Astrocyte (in vitro differentiated cells and primary cell): ENCODE measurements at places on chromosomes 3 and 15.

DNA sequence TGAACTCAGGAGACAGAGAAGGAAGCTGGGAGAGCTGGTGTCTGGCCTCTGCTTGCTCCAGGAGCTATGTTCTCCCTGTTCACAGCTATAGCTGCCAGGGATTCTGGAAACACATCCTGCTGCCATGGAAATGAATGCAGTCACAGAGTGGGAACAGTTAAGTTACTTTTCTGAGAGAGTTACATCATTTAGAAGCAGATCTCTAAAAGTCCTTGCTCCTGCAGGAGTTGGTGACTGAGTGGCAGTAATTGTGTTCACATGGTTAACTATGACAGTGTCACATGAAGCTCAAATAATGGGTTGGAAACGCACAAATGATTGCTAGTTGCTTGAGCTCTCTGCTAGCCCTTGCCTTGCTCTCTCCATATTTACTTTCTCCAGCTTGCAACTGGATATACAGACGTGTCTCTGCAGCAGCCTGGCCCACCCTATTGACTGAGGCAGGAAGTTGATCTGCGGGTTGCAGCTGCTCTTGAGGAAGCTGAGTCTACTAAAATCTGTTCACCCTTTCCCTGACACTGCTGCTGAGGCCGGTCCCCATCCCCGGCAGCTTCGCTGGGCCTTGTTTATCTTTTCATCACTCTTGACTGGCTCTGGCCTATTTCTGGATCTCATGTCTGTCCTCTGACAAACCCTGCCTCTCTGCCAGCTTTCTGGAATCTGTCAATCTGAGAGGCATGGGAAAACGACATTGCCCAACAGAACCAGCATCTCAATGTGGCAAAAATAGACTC is 16.7 kb upstream of the ISLR start:
- H3K36me3 ChIP-seq = no peaks in the 10 kb centered on the region
- H3K27me3 ChIP-seq = no peaks in the 10 kb centered on the region
- no peak overlapping the region for H3K27ac ChIP-seq

DNA sequence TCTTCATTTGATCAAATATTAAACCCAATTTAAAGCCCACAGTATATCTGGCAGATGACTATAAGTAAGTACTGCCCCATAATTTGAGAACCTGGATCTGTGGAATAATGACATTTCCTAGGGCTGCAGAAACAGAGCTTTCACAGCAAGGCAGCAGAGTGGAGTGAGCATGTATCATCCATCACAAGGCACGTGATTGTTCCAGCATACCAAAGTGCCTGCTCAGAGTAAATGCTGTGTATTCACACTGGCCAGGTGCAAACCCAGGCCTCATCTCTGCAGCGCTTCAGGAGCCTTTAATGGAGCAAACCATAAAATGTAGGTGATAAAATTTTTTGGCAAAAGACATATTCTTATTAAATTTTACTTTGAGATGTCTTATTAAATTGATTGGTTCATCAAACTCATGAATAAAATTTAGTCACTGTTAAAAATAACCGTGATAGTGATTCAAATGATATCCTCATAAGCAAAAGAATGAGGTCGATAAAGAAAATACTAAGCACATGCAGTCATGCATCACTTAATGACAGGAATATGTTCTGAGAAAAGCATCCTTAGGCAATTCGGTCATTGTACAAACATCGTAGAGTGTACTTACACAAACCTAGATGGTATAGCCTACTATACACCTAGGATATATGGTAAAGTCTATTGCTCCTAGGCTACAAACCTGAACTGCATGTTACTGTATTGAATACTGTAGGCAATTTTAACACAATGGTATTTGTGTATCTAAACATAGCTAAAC is 99.3 kb upstream of the SLC24A5 start:
- no peaks in the 10 kb centered on the region for H3K36me3 ChIP-seq
- DNase-seq = peak; percentile 25
- H3K27ac ChIP-seq = no peak overlapping the region
- H3K27me3 ChIP-seq = peaks cover 3% of the 10 kb centered on the region
- H3K4me1 ChIP-seq = no peaks in the 10 kb centered on the region

GRCh38 chr3:172320468-172320867 is 127.8 kb downstream of the GHSR start:
- no peaks in the 10 kb centered on the region for H3K27me3 ChIP-seq
- peak overlapping the region; percentile 53 for H3K27ac ChIP-seq
- peaks cover 40% of the 10 kb centered on the region for H3K36me3 ChIP-seq
- no peak overlapping the region for H3K4me3 ChIP-seq
- peaks cover 49% of the 10 kb centered on the region for H3K4me1 ChIP-seq

DNA sequence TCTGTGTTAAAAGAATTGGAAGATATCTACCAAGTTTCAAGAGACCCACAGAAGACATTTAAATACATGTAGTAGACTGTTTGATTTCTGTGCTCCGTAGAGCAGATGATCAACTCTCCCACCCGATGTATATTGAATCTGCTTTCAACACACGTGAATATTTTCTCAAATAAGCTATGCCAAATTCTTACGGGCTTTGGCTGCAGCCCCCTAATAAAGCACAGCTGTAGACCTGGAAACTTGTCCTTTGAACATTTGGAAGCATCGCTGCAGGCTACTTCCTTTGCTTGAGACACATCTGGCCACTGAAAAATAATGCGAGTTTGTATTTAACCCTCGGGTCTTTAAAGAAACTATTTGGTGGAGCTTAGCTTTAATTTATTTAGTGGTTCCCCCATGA is 98.3 kb upstream of the SELENOK start:
- no peak overlapping the region for H3K27ac ChIP-seq
- no peaks in the 10 kb centered on the region for H3K4me1 ChIP-seq
- no peaks in the 10 kb centered on the region for H3K36me3 ChIP-seq
- H3K27me3 ChIP-seq = no peaks in the 10 kb centered on the region
- DNase-seq = no peak

DNA sequence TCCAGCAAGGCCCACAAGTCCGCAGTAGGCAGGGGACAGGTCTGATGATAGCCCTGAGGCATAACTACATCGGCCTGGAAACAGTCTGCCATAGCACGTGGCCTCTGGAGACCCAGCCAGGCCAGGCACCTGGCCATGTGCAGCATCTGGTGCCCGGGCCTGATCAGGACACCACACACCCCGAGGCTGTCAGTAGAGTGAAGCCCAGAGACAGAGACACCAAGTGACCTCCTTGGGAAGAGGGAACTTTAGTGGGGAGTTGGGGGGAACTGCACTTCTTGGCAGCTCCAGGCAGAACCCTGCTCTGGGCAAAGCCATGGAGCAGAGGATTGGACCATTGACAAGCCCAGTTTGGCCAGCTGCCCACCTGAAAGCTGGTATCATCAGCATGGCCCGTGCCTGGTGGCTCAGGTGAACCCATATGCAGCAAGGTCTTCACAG is 1.2 kb downstream of the SHISA5 start:
- DNase-seq = no peak
- no peaks in the 10 kb centered on the region for H3K36me3 ChIP-seq
- H3K4me1 ChIP-seq = peaks cover 27% of the 10 kb centered on the region
- H3K27ac ChIP-seq = no peak overlapping the region

- H3K4me3 ChIP-seq = no peak overlapping the region
- no peaks in the 10 kb centered on the region for H3K36me3 ChIP-seq
- no peak overlapping the region for H3K27ac ChIP-seq
- no peaks in the 10 kb centered on the region for H3K27me3 ChIP-seq
Observed at GRCh38 chr15:85497172-85497569, 116.8 kb downstream of the AKAP13 start.

DNA sequence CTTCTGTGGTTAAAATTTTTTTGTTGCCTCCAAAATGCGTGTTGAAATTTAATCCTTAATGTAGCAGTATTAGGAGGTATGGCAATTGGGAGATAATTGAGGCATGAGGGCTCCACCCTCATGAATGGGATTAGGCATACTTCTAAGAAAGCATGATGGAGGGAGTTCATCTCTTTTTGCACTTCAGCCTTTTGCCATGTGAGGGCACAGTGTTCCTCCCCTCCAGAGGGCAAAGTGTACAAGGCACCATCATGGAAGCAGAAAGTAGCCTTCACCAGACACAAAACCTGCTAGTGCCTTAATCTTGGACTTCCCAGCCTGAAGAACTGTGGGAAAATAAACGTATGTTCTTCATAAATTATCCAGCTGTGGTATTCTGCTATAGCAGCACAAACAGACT is 429.5 kb downstream of the ZIC1 start:
- no peaks in the 10 kb centered on the region for H3K36me3 ChIP-seq
- no peaks in the 10 kb centered on the region for H3K27me3 ChIP-seq

DNA sequence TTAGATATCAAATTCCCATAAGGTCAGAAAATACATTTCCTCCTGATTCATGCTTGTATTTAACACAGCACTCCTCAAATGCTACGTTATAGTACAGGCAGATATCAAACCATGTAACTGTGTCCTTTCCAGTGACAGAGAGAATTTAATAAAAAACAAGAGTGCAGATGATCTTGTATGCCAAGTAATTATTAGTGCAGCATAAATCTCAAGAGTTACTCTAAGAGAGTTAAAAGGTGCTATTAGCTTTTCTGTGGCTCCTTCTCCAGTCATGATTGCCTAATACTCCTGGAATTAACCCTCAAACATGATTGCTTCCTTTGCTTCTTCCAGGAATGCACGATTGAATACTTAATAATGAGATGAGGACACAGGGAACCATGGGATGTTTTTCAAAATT is 413.0 kb upstream of the DPH6 start:
- no peak overlapping the region for H3K4me3 ChIP-seq
- DNase-seq = peak; percentile 23
- H3K27me3 ChIP-seq = no peaks in the 10 kb centered on the region
- no peak overlapping the region for H3K27ac ChIP-seq

DNA sequence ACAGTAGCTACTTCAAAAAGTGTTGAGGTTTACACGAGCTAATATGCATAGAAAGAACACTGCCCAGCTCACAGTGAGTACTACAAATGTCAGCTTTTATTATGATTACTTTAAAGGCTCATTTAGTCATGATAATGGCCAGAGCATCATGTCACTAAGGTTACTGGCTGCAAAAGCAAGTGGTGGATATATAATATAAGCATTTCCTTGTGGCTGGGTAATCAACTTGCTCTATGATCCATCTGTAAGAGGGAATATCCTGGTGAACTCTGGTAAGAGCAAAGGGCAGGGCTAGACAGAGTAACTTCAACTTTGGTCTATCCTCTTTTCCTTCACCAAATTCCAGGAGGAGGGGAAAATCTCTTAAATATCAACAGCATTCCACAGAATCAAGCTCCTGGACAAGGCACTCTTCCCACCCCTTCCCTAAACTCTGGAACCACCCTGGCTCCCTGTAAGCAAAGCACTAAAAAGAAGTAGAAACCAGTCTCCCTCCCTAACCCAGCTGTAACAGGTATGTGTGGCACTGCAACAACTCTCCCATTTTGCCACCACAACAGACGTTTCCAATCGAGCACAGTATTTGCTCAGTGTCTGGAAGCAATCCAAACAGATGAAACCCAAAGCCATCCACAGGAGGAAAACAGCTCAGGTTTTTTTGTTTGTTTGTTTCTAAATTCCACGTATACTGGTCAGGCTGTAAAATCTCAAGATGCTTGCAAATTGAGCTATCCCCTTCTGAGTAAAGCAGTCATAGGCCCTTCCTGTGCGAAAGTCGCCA is 13.4 kb downstream of the B4GALT4 start:
- no peak overlapping the region for H3K4me3 ChIP-seq
- no peaks in the 10 kb centered on the region for H3K4me1 ChIP-seq
- H3K27ac ChIP-seq = no peak overlapping the region
- peaks cover 27% of the 10 kb centered on the region for H3K36me3 ChIP-seq
- no peaks in the 10 kb centered on the region for H3K27me3 ChIP-seq

GRCh38 chr3:37029111-37029510 is 35.8 kb downstream of the MLH1 start:
- DNase-seq = no peak
- no peaks in the 10 kb centered on the region for H3K4me1 ChIP-seq
- no peak overlapping the region for H3K4me3 ChIP-seq

DNA sequence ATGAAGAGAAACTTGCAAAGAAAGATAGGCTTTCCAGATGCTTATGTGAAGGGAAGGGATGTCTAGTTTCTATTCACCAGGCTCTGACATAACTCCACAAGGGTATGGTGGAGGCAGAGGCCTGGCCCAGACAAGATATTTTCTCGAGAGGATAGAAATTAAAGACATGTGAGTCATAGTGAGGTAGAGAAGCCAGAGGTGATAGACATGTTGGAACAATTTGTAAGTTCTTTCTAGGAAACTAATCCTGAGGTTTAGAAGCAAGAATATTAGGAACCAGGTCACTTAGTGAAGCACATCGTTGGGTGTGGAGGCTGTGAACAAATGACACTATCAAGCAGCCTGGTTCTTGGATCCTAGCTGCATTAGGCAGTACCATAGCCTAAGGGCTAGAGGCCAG is 176.9 kb downstream of the BBX start:
- H3K36me3 ChIP-seq = no peaks in the 10 kb centered on the region
- H3K27me3 ChIP-seq = no peaks in the 10 kb centered on the region
- H3K4me1 ChIP-seq = no peaks in the 10 kb centered on the region
- peak; percentile 44 for DNase-seq
- no peak overlapping the region for H3K4me3 ChIP-seq

DNA sequence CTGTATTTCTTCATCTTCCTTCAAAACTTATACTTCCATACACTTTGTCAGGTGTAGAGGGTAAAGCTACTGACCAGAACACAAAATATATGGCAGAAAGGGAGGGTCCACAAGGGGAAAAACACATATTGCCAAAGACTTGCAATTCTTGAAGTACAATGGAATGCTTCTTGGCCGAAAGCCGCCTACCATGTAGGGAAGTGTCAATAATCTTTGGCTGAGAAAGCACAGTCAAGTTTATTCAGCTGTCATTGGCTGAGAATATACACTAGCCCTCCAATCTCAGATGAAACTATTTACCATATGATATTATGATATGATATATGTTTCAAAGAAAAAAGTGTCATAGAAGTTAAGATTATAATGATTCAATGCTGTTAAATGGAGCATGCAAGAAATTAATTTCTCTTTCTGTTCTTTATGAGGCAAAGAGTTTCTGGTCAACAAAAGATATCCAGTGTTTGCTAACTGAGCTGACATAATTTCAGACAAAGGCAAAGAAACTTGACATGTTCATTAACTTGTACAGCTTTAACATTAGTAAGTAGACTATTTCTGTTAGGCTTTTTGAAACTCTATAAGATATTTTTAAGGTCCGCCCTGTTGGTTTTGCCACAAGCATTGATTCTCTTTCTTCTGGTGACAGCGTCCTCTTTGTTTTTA is 89.0 kb upstream of the LPP start:
- H3K36me3 ChIP-seq = no peaks in the 10 kb centered on the region
- no peaks in the 10 kb centered on the region for H3K27me3 ChIP-seq
- peaks cover 13% of the 10 kb centered on the region for H3K4me1 ChIP-seq
- no peak for DNase-seq
- no peak overlapping the region for H3K27ac ChIP-seq
